ENCODE measurements at places on chromosomes 13 and 19.

- peak; percentile 16 for DNase-seq
Measured at GRCh38 chr13:23871616-23872220, 17.5 kb downstream of the MIPEP start.

DNA sequence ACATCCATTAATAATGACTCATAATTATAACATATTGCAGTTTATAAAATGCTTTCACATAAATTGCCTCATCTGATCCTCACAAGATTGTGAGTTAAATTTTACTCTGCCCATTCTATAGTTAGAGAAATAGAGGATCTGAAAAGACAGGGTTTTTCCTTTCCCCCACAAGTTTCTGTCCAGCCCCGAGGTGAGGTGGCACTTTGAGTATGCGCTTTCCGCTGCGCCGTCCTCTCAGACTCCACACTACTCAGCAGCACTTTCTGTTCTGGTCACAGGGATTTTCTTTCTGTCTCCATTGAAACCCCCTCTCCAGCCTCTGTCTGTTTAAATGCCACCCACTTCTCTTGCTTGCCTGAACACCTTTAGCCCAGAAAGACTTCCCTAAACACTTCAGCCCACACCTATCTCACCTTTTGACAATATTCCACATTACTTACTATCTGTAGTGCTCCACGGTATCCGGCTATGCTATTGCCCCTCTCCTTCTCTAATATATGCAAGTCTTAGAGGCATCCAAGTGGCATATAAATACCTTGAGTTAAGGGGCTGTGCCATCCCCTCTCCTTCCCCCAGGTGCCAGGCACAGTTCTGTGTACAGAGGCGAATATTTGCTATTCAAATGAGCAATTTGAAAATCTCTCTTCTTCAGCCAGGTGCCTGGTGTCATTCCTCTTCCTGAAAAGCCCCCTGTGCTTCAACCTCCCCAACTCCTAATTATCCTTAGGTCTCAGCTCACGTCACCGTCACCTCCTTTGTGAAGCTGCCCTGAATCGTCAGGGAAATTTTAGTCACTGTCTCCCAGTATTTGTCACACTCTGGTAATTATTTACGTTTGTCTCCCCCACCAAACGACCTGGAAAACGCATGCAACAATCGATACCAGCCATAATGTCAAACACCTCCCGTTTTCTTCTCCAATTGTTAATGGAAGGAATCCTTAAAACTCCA, 268.7 kb downstream of the NHLRC3 start:
- DNase-seq, result no peak

DNA sequence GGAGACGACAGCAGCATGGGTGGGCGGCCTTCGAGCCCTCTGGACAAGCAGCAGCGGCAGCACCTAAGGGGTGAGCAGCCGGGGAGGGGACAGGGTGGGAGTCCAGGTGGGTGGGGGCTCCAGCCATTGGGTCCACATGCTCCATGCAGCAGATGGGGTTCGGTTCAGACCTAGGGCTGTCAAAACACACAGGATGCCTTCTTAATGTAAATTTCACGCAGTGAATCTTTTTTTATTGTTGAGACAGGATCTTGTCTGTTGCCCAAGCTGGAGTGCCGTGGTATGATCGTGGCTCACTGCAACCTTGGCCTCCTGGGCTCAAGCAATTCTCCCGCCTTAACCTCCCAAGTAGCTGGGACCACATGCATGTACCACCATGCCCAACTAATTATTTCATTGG, 15.9 kb downstream of the PGLS start:
- DNase-seq, result no peak

DNA sequence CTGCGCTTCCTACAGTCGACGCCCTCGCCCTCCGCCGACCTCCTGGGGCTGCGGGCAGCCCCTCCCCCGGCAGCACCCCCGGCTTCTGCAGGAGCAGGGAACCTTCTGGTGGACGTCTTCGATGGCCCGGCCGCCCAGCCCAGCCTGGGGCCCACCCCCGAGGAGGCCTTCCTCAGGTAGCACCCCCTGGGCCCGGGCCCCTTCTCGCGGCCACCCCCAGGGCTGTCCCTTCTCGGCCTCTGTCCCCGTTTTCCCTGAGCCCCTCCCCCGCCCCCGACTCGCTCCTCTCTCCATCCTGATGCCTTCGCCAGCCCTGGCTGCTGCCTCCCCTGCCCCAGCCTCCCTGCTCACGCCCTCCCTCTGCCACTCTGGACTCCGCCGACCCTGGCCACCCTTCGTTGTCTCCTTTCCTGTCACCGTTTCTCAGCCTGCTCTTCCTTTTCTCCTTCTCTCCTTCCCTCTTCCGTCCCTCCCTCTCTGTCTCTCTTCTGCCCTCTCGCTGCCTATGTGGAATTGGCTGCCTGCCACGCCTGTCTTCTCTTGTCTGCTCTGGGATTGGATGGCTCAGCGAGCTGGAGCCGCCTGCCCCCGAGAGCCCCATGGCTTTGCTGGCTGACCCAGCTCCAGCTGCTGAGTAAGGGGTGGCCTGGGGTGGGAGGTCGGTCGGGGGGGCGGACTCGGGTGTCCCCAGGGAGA, 11.0 kb downstream of the FUZ start:
- DNase-seq, result no peak

DNA sequence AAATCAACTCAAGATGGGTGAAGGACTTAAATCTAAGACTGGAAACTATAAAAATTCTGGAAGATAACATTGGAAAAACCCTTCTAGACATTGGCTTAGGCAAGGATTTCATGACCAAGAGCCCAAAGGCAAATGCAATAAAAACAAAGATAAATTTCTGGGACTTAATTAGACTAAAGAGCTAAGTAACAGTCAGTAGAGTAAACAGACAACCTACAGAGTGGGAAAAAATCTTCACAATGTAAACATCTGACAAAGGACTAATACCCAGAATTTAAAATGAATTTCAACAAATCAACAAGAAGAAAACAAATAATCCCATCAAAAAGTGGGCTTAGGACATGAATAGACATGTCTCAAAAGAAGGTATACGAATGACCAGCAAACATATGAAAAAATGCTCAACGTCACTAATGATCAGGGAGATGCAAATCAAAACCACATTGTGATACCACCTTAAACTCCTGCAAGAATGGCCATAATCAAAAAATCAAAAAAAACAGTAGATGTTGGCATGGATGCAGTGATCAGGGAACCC, 6.3 kb upstream of the RFX1 start:
- no peak for DNase-seq

- DNase-seq, result no peak
Measured at GRCh38 chr13:110540871-110541525, 20.5 kb downstream of the RAB20 start.

GRCh38 chr19:17807731-17808316, 12.9 kb downstream of the B3GNT3 start:
- peak; percentile 18 for DNase-seq

- DNase-seq, result no peak
Measured at GRCh38 chr13:27751953-27752532, 40.2 kb upstream of the GSX1 start.

DNA sequence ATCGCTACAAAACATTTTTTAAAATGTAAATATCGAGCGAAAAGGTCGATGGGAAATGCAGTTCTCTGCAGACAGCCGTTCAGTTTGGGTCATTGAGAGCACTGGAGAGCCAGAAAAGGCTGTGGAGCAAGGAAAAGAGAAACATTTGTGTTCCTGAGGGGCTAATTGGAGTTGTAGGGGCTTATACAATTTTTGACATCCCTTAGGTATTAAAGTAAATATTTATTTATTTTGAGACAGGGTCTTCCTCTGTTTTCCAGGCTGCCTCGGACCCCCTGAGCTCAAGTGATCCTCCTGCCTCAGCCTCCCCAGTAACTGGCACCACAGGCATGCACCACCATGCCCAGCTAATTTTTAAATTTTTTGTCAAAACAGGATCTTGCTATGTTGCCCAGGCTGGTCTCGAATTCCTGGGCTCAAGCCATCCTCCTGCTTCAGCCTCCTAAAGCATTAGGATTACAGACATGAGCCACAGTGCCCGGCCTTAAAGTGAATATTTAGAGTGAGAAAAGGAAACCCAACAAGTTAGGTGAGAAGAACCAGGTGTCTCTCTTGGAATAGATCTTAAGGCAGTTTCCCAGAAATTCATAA, 825 bp upstream of the YIF1B start:
- DNase-seq, result no peak

GRCh38 chr13:114269281-114269770, 12.1 kb upstream of the UPF3A start:
- DNase-seq, result no peak

DNA sequence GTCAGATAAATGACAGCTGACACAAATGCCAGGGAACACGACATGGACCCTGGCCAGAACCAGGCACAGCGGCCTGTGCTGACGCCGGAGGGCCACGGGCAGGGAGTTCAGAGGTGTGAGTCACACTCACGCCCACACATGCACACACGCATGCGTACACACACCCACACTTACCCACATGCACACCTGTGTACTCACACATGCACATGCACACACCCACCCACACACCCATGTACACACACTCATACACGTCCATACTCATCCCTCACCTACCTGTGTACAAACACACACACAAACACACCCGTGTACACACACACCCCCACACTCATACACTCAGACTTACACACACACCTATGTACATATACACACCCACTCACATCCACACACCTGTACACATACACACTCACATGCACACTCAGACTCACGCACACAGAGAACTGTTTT, 40.4 kb downstream of the MLLT1 start:
- no peak for DNase-seq

DNA sequence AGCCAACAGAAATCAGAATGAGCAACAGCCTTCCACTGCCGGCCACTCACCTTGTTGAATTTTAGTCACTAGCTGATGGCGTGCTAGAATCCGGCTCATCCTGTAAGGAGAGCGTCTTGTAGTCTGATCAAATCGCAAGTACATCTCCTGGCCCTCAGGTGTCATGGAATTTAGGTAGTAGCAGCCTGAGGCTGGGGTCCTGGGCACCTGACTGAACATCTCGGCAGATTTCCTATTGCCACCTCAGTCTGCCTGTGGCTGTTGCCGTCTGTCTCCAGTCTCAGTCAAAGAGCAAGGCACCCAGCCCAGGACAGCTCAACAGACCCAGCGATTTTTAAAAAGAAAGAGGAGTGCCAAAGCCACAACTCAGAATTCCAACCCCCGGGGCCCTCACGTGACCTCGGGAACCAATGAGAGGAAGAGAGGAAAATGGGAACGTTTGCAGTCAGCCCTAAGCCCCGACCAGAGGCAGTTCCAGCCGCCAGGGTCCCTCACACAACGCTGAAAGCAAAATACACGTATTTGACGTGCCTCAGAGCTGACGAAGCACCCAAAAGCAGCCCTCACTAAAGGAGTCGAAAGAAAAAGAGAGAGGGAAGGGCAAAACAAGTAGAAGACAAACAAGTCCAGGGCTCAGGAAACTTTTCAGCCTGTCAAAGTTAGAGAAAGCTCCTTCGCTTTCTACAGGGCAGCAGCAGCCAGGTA, at the start of gene STARD13:
Gene STARD13, minus strand, starts transcription at position 336 of the 705 bp plus-strand sequence. Its CDS starts 117 bp downstream, at position 219.
- no peak for DNase-seq

- no peak for DNase-seq
Measured at GRCh38 chr19:50555450-50556281, 12.6 kb downstream of the LRRC4B start.

GRCh38 chr13:26760832-26761582, 421 bp upstream of the GPR12 start:
- no peak for DNase-seq

DNA sequence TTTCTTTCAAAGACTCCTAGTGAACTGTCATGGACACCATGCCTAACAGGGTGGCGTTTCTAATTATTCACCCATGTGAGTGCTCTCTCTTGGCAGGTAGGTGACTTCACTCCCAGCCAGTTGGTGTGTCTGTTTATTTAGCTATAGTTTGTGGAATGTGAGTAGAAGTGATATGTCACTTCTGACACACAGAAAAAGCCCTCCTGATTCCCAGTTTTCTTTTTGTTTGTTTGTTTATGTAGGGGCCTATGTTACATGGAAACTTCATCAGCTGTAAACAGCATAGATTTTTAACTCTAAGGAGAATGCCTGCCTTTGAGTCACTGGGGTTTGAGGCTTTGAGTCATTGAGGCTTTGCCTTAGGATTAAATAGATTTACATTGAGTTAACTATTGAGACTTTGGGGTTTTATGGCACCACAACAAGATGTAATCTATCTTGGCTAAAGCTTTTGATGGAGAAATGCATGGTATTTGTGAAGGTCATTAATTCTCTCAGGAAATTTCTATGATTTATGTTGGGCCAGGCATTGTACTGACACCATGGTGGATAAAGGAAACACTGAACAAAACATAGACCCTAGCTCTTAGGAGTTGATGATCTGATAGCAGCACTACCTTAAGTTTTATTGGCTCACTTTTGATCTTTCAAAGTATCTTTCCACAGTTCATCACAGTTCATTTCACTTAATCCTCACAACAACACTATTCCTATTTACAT, 45.3 kb downstream of the UFM1 start:
- no peak for DNase-seq

GRCh38 chr13:29527511-29527910, 68.0 kb downstream of the SLC7A1 start:
- no peak for DNase-seq

GRCh38 chr13:85040215-85040614, 759.0 kb downstream of the SLITRK6 start:
- no peak for DNase-seq

DNA sequence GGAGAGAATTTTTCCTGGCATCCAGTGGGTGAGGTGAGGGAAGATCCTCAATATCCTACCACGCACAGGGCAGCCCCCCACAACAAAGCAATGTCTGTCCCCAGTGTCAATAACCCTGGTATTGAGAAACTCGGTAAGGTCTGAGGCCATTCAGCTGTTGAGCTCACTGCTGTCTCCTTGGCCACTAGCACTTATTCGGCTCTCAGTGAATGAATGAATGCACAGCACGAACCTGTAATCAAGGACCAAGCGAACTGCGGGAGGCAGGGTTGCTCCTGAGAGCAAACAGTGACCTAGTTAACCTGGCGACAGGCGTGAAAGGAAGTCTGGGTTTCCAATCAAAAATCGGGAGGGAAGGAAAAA, 640 bp downstream of the ZSCAN5A start:
- DNase-seq, result no peak

DNA sequence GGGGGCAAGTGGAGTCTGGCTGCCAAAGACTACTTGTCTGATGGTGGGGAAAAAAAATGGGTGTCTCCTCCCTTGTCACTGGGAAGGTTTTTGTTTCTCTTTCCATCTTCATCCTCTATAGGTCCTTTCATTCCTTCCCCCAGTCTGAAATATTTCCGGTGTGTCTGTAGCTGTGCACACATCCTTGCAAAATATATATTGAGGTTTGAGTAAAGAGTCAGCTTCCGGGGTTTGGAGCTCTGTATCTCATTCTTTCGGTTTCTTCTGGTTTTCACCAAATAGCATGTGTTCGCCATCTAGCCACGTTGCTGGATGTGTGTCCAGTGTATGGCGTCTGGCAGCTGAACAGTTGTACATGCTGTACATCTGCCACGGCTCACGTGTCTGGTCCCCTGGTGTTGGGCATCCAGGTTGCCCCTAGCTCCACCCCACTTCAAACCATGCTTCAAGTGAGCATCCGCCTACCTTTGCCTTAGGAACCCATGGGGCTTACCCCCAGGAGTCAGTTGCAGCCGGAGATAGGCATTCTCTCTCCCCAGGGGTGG, 142.2 kb downstream of the SIPA1L3 start:
- DNase-seq, result peak; percentile 79
